ENCODE measurements at places on chromosomes 12 and 14.

- peak; percentile 24 for DNase-seq
Observed at GRCh38 chr14:101876555-101876938, 87.8 kb upstream of the DYNC1H1 start.

GRCh38 chr14:34328178-34328577, 133.9 kb downstream of the SPTSSA start:
- DNase-seq: no peak

- no peak for DNase-seq
Observed at GRCh38 chr14:75393794-75394193, 34.0 kb upstream of the JDP2 start.

- no peak for DNase-seq
Observed at GRCh38 chr14:79840103-79840502, 371.2 kb downstream of the DIO2 start.

- no peak for DNase-seq
Observed at GRCh38 chr12:117878605-117879004, 90.2 kb downstream of the KSR2 start.

- DNase-seq: no peak
Observed at GRCh38 chr14:85027681-85028370, 502.1 kb upstream of the FLRT2 start.

GRCh38 chr14:95434121-95434520, 82.3 kb downstream of the SYNE3 start:
- no peak for DNase-seq

GRCh38 chr12:25558586-25558985, 5.5 kb upstream of the LMNTD1 start:
- no peak for DNase-seq

GRCh38 chr12:83826112-83826511, 1086.5 kb downstream of the SLC6A15 start:
- DNase-seq: no peak

GRCh38 chr14:91511043-91511383, 903 bp upstream of the PPP4R3A start:
- DNase-seq: no peak

DNA sequence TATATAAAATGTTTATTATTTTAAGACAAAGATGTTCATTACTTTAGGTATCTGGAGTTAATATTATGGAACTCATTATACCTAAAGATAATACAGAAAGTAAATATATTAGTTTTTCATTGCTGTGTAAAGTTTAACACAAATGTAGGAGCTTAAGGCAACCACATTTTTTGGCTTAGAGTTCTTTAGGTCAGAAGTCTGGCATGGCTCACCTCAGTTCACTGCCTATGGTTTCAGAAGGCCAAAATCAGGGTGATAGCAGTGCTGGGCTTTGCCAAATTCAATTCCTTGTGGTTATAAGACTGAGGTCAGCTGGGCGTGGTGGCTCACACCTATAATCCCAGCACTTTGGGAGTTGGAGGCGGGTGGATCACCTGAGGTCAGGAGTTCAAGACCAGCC, 35.5 kb upstream of the PRPF39 start:
- DNase-seq: no peak

GRCh38 chr12:1650978-1651361, 21.9 kb downstream of the WNT5B start:
- no peak for DNase-seq

- DNase-seq: no peak
Observed at GRCh38 chr14:99382781-99383471, 97.7 kb downstream of the SETD3 start.

GRCh38 chr12:2795291-2796186, 769 bp downstream of the FKBP4 start:
- no peak for DNase-seq

- DNase-seq: no peak
Observed at GRCh38 chr12:59121451-59121850, 201.1 kb upstream of the LRIG3 start.

DNA sequence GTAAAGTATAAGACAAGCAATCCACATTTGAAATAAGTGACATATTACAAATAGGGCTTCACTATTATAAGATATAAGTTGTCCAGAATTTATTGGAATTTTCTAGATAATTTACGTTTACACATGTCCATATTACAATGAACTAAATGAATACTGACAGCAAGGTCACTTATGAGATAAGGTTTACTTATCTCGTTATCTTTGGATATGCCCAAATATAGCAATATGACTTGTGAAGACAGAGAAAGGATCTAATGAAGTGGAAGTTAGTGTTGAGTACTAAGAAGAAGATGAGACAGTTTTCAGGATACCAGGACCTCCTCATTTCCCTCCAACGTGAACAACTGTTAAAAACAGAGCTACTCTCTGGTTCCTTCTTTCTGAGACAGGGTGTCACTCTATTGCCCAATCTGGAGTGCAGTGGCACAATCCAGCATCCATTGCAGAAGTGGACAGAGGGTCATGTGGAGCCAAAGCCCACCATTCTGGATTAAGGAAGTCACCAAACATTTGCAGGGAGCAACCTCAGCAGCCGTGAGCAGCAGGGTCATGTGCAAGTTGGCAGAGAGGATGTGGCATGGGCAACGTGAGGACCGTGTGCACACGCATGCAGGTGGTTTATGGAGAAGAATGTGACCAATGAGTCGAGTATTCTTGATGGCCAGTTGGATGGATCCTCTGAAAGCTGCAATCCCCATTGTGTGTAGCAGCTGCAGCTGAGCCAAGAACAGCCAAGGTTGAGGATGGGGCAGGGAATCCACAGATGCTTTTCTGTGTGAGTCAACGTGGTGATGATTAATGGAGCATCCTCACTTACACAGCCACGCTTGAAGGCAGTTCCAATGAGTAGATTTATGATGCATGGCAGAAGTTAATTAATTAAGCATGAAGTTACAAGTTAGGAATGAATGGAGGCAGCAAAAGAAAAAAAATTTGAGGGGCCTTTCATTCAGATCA, 111.0 kb downstream of the BICD1 start:
- peak; percentile 81 for DNase-seq

DNA sequence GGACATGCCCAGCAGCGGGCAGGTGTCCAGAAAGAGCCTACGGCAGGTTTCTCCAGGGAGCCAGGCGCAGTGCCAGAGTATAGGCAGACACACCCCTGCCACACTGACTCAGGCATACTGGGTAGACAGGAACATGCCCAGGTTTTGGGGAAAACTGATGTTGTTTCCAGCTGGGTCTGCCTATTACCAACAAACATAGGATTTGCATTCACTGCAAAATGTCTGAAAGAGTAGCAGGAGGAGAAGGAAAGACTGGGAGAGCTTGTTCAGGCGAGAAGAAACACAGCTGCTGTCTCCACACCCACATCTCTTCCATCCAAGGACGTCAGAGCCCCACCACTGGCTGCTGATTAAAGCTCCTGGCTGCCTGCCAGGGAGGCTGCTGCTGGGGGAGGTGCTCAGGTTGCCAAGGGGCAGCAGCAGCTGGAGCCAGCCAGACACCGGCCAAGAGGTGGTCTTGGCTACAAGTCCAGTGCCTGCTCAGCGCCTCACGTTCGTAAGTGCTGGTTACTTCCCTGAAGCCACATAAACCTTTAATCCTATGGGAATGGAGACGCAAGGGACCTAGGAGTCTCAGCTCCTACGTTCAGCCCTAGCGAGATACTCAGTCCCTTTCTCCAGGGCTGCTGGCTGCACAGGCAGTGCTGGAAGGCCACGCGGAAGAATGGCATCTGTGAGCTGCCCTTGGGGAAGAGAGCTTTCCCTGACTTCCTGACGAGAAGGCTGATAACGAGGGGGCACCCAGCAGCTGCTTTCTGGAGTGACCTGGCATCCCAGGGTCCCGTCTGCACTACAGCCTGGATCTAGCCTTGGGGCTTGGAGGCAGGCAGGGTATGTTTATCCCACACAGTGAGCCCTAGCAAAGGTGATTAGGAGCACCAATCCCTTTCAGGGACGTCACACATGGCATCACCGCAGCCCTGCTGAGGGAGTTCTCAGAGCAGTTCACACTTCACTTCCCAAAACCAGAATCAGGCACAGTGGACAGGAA, 58.1 kb downstream of the PLEKHG3 start:
- DNase-seq: peak; percentile 64

- no peak for DNase-seq
Observed at GRCh38 chr12:58342736-58343135, 401.4 kb downstream of the ATP23 start.

GRCh38 chr14:23450379-23450778, 14.9 kb upstream of the MYH7 start:
- no peak for DNase-seq

DNA sequence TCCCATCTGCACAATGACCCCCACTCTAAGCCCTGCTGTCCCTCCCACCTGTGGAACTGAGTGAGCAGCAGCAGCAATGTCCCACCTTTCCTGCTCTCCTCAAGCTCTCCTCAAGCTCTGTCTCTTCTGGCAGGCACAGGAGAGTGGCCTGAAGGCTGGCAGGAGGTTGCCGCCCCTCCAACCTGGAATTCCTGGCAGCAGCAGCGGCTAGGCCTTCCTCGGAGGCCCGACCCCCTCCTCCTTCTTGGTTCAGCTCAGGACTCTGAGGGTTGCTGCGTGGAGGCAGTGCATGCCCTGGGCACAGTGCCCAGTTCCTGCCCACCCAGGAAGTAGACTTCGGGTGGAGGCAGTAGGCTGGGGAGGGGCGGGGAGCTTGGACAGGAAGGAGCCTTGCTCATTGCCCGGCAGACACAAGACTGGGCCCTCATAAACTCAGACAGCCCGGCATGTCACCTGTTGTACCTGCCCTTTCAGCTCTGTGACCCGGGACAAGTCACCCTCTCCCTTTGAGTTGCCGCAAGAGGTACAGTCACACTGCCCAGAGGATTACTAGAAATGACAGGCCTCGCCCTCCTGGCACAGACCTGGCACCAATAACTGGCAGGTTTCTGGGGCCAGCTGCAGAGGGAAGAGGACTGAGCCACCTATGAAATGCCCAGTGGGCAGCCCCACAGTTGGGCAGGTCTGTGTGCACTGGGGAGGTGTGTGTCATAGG, 2.1 kb upstream of the SERPINA1 start:
- no peak for DNase-seq

- DNase-seq: no peak
Observed at GRCh38 chr12:7395950-7396349, 48.0 kb downstream of the CD163L1 start.

DNA sequence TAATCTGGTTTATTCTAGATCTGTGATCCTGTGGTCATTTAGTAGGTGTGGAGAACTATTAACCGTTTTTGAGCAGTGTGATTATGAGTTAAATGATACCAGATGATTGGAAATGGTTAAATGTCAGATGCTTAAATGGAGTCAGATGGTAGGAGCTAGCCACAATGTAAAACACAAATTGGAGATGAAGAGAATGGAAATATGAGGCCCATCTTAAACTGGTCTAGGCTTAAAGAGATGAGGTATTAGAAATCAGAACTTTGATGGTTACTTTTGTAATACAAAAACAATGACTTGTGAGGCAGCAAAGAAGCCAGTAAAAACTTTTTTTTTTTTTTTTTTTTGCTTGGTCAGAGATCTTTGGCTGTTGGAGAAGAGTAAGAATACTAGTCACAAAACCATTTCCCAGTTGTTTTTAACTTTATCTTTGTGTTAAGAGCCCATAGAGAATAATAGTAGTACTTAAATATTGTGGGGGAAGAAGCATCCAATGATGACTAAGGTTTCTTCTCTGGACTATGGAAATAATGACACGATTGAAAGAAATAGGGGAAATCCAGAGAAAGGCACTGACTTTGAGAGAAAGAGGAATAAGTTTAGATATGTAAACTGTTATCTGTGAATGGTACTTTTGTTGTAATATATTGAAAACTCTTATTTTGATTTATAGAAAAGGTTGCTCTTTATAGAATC, 95.9 kb downstream of the WNK1 start:
- DNase-seq: no peak

- no peak for DNase-seq
Observed at GRCh38 chr14:101029668-101030290, 126.3 kb upstream of the RTL1 start.

DNA sequence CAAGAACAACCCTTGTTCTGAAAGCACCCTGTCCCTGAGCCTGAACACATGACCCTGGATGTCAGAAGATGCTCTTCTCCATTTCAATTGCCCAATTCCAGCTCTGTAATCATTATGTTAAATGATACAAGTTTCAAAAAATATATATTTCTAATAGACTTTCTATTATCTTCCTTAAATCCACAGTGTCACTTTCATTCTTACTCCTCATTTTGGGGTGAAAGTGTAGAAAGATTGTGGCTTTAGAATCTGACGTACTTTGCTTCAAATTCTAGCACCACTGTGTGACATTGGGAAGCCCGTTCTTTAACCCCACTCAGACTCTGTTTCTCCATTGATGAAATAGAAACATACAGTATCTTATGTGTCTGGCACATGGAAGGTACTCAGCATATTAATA, 83.2 kb downstream of the ETV6 start:
- no peak for DNase-seq

DNA sequence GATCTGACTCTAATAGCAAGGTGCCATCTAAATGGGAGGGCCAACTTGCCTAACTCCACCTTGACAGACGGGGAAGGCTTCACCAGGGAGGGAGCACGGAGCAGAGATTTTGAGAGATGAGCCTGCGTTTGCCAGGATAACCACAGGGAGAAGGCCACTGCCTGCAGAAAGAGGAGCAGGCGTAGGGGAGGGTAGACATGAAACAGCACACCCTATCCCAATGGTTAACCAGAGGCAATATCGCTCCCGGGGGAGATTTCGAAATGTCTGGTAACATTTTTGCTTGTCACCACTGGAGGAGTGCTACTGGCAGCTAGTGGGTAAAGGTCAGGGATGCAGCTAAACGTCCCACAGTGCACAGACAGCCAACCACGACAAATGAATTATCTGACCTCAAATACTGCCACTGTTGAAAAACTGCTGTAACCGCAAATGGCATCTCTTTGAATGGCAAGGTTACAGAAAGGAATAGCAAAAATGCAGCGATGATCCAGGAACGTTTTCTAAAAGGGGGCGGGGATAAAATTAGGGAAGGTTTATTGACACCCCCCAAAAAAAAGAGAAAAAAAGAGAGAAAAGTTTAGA, 126.0 kb upstream of the ATF7IP start:
- DNase-seq: no peak

GRCh38 chr12:126582231-126582630, 1517.0 kb downstream of the AACS start:
- no peak for DNase-seq

DNA sequence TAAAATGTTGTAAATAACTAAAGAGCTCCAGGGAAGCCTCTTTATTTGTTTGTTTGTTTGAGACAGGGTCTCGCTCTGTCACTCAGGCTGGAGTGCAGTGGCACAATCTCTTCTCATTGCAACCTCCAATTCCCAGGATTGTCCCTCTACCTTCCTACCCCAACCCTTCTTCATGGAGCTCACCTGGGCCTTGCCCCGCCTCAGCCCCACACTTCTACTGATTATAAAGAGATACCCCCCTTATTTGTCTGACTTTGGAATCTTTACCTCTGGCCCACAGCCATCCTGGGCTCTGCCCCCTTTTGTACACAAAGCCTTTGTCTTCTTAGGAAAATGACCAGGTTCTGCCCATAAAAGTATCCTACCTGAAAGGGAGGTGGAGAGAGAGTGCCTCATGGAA, 9.1 kb upstream of the BLTP3B start:
- no peak for DNase-seq

Data from fibroblast of skin of left biceps (primary cell).